Urinary bladder (tissue), 4 donors: ENCODE measurements at places on chromosomes 1 and 21. TPM values are rescaled to one million over a fixed set of nuclear protein-coding genes. Genes with fewer than 3 reads are reported as not detected.

- DNase-seq: no peak
Measured at GRCh38 chr1:215780641-215781040, 213.5 kb downstream of the KCTD3 start.

GRCh38 chr1:212737559-212737958 is 37.9 kb upstream of the BATF3 start:
- DNase-seq: no peak

- DNase-seq: no peak
Measured at GRCh38 chr1:108592030-108592759, 32.3 kb downstream of the EEIG2 start.

GRCh38 chr1:162381383-162381782 is at the start of gene C1orf226:
TSS of gene C1orf226 (plus strand) at chr1:162381728. CDS start at chr1:162381902, 174 bp downstream.
- peak; percentile 62 for DNase-seq

DNA sequence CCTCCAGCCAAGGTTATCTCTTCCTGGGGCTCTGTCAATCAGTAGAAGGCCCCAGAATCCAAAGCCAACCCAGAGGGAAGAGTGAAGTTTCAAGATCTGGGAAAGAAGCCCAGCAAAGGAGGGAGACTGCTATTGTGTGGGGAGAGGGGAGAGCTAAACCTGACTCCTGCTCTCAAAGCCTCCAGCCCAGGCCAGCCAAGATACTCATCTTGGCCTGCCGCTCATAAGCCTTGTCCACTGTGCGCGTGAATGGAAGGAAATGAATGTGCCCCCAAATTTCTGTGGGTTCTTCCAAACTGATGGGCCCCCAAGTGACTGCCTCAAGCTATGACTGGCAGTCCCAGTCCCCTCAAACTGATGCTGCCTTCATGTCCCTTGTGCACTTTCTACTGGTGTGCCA is 2.0 kb downstream of the PLXNA2 start:
- DNase-seq: no peak

DNA sequence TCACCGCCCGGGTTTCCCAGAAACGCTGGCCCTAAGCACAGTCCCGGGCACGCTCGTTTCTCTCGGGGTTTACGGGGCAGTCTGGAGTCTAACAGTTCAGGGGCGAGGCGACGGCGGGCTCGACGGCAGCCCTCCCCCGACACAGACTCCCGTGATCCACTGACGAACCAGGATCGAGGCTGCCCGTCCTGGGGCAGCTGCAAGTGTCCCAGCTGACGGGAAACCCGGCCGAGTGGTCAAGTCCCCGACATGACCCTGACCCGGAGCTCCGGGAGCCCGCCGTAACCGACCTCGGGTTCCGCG is 494 bp downstream of the UBE2J2 start:
- DNase-seq: no peak

CASQ2 gene
- total RNA-seq: 75.2 TPM

OR6N1 gene
- not detected for total RNA-seq

C8A gene
- not detected for total RNA-seq
